ENCODE measurements at places on chromosomes 16 and 17.

DNA sequence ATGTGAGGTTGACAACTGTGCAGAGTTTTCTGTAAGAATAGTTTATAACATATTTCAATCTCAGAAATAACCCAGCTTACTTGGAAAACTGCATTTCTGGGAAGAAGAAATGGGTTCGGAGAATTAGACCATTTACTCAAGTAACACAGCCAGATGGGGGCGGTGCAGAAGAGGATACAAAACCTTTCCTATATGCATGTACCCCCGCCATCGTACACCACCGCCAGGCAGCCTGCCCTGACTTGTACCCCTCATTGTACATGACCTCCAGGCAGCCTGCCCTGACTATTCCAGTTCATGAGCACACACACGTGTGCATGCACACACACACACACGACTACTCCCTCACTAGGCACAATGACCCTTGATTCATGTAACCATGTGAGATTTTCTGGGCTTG, 154.0 kb downstream of the C16orf78 start:
- no peak for DNase-seq

GRCh38 chr17:51165680-51166197, 472 bp upstream of the NME2 start:
- DNase-seq: peak; percentile 86

GRCh38 chr17:2376107-2376506, 24.8 kb downstream of the MNT start:
- no peak for DNase-seq

DNA sequence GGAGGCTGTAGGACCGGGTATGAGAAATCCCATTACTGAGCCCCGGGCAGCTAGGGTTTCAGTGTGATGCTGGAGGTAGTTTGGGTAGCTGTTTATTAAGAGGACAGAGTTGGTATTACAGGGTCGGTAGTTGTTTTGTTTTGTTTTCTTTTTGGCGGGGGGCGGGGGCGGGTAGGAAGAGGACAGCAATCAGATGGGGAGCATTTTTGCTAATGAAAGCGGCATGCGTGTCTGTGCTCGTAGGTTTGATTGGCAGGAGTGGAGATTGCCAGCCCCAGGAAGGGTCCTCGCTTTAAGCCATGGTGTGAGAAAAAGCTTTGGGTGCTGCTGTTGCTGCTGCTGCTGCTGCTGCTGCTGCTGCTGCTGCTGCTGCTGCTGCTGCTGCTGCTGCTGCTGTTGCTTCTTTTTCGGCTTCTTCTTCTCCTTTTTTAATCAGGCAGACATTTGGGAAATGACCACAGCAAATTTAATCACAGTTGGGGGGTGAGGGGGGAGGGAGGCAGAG, 498.5 kb upstream of the ZFHX3 start:
- peak; percentile 53 for DNase-seq

GRCh38 chr17:45131616-45132319, 547 bp downstream of the PLCD3 start:
- DNase-seq: no peak

- peak; percentile 64 for DNase-seq
Measured at GRCh38 chr17:42097691-42098631, at the start of gene ZNF385C. ZNF385C (minus strand) TSS chr17:42098473; CDS start chr17:42063056, 35,417 bp downstream.

DNA sequence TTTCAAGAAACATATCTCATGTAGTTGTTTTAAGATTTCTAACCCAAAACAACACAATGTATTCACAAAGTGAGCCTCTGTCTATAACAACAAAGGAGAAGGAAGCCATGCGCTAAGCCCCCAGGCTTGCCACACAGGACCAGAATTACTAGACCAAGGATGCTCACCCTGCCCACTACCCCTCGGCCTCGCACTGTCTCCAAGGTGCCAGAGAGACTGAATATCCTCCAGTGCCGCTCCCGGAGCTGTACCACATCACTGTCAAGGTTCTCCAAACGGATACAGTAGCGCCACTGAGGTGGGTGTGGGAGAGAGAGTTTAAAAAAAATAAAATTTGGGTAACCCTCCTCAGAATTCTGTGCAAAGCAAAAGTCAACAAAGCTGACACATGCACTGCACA, 7.1 kb downstream of the POLDIP2 start:
- no peak for DNase-seq

- DNase-seq: no peak
Measured at GRCh38 chr17:17146786-17147406, 59.2 kb downstream of the PLD6 start.

GRCh38 chr16:26688105-26688504, 378.6 kb upstream of the C16orf82 start:
- no peak for DNase-seq

GRCh38 chr16:31451681-31452351, 7.5 kb upstream of the ARMC5 start:
- DNase-seq: peak; percentile 62

GRCh38 chr17:67258821-67259468, 13.9 kb upstream of the HELZ start:
- no peak for DNase-seq

DNA sequence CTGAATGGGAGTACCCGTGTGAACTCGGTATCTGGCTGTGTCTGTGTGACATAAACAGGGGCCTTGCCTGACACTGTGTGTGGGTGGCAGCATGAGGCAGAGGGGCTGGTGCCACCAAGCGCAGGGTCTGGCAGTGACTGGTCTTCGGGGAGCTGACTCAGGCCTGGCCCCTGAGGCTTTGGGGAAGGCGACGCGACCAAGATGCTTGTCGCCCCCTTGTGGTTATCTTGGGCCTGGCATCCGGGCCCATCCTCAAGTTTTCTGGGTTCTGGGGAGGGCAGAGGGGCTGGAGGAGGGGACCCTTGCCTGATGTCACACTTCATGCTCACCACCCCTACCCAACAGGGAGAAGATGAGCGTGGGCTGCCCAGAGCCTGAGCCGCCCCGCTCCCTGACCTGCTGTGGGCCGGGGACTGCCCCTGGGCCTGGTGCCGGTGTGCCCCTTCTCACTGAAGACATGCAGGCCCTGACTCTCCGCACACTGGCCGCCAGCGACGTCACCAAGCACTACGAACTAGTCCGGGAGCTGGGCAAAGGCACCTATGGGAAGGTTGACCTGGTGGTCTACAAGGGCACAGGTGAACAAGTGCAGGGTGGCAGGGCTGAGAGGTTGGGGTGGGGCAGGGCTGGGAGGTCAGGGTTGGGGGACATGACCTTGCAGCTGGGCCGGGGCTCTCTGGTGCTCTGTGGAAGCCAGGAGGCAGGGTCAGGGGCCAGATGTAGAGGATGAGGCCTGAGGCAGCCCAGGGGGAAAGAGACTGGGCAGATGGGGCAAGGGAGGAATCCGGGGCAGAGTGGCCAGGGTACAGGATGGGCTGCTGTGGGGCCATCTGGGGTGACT, 24.9 kb downstream of the SBK1 start:
- DNase-seq: peak; percentile 14

GRCh38 chr17:164303-165235, 16.9 kb downstream of the DOC2B start:
- peak; percentile 18 for DNase-seq

GRCh38 chr16:57984443-57985203, 13.7 kb upstream of the CNGB1 start:
- no peak for DNase-seq

DNA sequence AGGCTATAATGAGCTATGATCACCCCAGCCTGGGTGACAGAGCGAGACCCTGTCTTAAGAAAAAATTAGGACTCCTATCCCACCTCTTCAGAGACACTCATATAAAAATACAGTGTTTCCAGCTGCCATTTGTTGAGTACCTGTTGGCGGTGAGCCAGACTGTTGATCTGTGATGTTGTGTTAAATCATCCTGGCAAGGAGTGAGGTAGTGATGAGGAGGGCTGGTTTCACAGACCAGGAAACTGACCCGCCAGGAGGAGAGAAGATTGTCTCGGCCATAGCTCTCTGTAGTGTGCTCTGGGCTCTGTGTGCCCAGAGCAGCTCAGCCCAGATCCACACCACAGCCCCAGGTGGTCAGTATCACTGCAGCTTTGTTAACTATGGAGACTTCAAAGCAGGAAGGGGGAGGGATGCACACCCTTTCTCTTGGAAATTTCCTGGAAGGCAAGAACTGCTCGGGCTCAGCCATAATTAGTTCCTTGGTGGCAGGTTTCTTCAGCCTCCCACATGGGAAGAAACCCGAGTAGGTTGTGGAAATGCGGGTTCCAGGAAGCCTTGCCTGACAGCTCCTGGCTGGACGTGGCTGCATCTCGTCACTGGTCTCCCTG, 343.0 kb downstream of the SNX29 start:
- DNase-seq: peak; percentile 72

GRCh38 chr16:2734844-2735515, 15.0 kb upstream of the PRSS27 start:
- no peak for DNase-seq

DNA sequence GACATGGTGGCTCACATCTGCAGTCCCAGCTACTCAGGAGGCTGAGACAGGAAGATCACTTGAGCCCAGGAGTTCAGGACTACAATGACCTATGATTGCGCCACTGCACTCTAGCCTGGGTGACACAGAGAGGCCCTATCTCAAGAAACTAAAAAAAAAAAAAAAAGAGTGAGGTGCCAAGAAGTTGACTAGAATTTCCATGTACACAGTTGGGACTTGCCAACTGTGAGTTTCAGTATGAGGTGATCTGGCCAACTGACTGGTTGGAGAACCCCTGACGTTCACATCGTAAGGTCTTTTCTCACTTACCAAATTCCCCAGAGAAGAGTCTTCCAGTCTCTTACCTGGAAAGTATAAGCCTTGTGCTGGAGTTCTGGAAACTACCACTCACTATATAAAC, 3.1 kb upstream of the MED11 start:
- DNase-seq: no peak

GRCh38 chr17:58352596-58353388, 791 bp upstream of the SUPT4H1 start:
- DNase-seq: peak; percentile 93

DNA sequence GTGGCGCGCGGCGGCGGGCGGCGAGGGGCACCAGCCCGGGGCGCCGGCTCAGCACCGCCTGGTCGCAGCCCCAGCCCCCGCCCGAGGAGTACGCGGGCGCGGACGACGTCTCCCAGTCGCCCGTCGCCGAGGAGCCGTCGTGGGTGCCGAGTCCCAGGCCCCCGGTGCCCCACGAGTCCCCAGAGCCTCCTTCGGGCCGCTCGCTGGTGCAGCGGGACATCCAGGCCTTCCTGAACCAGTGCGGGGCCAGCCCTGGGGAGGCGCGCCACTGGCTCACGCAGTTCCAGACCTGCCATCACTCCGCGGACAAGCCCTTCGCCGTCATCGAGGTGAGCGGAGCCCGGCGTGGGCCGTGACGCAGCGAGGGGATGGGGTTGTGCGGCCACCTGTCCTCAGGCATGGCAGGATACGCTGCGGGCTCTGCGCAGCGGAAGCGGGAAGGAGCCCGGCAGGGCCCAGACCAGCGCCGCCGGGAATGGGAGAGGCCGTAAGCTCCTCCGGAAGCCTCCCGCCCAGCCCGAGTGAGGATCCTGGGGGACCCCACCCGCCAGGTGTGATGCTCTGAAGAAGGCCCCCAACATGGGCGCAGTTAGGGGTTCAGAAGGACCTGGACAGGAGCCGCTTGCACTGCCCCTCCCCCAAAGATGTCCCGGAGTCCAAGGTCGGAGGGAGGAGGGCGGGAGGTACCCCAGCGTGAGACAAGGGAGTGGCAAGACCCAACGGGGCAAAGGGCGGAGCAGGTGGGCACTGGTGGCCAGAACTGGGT, 522 bp downstream of the NAGS start:
- no peak for DNase-seq

GRCh38 chr17:1931844-1932579, 93.1 kb downstream of the RTN4RL1 start:
- peak; percentile 41 for DNase-seq

GRCh38 chr16:2121853-2122252, 13.8 kb downstream of the PKD1 start:
- DNase-seq: no peak

DNA sequence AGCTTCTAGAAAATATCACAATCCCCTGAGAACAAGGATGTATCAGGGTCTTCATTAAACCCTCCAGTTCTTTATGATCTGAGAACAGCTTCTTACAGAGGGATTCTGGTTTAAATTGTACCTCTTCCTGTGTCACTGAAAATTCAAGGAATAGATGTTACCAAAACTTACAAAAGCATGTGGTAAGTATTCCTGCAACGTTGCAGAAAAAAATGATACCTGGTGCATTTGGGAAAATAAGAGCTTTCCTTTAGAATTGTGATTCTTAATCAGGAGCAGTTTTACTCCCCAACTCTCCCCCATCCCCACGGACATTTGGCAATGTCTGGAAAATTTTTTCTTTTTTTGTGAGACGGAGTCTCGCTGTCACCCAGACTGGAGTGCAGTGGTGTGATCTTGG, 7.3 kb downstream of the SLFN14 start:
- DNase-seq: no peak

- no peak for DNase-seq
Measured at GRCh38 chr16:11194913-11195312, 61.1 kb downstream of the SOCS1 start.

GRCh38 chr17:40035162-40035559, 19.0 kb downstream of the MED24 start:
- DNase-seq: no peak

GRCh38 chr16:15811481-15812400, 45.1 kb downstream of the MYH11 start:
- DNase-seq: peak; percentile 57

DNA sequence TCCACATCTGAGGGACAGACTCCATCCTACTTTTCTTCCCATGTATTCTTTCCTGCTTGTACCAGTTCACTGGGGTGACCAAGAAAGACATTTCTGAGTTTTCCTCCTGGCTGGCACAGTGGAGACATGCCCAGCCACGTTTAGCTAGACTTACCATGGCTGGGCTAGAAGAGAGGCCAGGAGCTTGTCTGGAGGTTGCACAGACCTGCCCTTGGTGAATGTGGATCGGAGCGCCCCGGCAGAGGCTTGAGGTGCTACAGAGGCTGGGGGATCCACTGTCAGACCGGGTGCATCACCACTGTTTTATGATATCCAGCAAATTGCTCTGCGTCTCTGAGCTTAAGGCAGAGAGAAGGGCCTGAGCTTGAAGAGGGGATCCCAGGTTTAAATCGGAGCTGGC, 3.5 kb downstream of the IL4R start:
- no peak for DNase-seq

- DNase-seq: no peak
Measured at GRCh38 chr16:82049484-82049883, 14.4 kb downstream of the HSD17B2 start.

GRCh38 chr17:40427002-40427491, 9.4 kb upstream of the TOP2A start:
- DNase-seq: no peak

GRCh38 chr17:72715906-72716572, 376.4 kb downstream of the SLC39A11 start:
- peak; percentile 14 for DNase-seq

- DNase-seq: peak; percentile 66
Measured at GRCh38 chr16:1308036-1308976, 1.1 kb upstream of the UBE2I start.

DNA sequence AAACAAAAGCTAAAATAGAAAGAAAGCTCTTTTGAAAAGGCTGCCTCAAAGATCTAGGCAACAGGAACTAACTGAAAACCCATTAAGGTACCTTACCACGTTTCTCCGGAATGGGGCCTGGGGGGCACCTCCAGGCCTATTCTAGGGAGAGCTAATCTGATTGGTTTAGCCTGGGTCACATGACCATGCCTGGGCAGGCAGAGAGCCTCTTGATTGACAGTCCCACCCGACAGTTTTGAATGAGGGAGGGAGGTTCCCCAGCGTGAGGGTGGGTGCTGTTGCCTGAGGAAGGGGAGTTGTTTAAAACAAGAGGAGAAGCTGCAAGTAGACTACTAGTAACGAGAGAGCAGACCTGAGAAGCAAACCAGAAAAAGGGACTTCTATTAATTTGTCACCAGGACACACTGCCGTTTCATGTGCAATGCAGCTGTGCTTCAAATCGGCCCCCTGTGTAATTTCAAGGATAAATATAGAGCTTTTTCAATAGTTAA, 143.4 kb upstream of the HS3ST2 start:
- DNase-seq: peak; percentile 16
